ENCODE measurements at places on chromosomes 12 and 14. TPM values are rescaled to one million over a fixed set of nuclear protein-coding genes. Genes with fewer than 3 reads are reported as not detected.
A peak's percentile ranks its signal among the peaks of the same experiment; 100 is the strongest.

- DNase-seq = no peak
These were observed 277.0 kb downstream of the PAWR start for GRCh38 chr12:79413796-79414195.

DNA sequence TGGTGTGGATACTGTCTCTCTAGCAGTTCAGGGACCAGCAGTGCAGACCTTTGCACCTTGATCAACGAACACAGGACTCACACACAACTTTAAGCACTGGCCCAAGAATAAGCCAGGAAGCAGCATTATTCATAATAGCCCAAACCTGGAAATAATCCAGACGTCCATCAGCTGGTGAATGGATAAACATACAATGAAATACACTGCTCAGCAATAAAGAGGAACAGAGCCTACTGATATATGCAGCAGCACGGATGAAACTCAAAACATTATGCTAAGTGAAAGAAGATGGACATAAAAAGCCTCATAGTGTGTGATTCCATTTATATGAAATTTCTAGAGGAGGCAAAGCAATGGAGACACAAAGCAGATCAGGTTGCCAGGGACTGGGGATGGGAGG lies 303.9 kb upstream of the FKBP4 start:
- DNase-seq = no peak

- DNase-seq = no peak
These were observed 214.3 kb upstream of the PDE3A start for GRCh38 chr12:20154052-20154451.

- DNase-seq = no peak
These were observed 151.2 kb downstream of the C12orf75 start for GRCh38 chr12:105481392-105482300.

The SPRYD3 gene
- 35.3 TPM for total RNA-seq

- no peak for DNase-seq
These were observed 179.9 kb downstream of the BTG1 start for GRCh38 chr12:91965781-91966180.

GRCh38 chr14:30874999-30875787 lies 834 bp downstream of the COCH start:
- DNase-seq = no peak

DNA sequence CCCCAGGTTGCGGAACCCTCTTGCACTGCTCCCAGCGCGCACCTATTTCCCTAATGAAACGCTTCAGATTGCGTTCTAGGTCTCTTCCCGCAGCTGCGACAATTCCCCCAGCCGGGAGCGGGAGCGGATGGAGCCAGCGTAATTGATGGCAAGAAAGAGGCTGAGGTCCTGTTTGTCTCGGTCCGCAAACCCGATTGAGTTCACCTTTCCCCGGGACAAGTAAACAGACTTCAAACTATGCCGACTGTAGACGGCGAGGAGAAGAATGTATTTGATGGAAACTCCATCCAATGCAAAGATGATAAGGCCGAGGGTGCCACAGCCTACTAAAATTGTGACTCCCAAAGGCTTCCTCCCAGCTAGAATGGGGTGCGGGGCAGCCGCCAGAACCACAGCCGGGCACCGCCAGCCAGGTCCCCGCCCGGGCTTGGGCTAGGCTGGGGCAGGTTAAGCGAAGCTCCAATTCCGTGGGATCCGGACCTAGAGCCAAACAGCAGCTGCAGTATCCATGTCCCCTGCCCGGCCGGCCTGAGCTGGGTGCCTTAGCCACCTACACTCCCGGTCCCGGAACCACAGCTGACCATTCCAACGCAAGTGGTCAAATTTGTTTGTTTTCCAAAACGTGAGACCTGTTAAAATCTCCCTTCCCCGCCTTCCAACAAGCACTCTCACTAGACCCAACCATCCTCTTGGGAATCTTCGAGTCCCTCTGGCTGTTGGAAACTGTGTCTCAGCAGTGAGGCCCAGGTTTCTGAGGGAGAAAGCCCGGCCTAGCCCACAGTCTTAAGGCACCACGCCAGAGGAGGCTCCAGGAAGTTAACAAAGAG lies 5.5 kb downstream of the NKX2-1 start:
- DNase-seq = no peak

DNA sequence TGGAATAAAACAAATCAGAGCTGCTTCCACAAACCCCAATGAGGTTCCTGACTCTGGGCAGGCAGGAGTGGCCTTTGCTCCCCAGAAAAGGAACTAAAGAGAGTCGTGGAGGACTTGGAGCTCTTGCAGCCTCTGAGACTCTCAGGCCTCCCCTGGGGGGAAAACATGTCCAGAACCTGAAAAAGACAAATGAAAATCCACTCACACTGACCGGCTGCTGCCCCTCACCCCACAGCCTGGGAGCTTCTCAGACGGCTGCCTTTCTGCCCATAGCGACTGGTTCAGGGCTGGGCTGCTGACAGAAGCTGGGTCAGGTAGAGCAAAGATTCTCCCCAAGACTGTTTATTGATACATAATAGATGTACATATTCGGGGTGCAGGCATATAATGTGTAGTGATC lies 356.0 kb downstream of the ADGRD1 start:
- DNase-seq = no peak

The MYF6 gene
- total RNA-seq = not detected

The FLRT2 gene
- 114 TPM for total RNA-seq

DNA sequence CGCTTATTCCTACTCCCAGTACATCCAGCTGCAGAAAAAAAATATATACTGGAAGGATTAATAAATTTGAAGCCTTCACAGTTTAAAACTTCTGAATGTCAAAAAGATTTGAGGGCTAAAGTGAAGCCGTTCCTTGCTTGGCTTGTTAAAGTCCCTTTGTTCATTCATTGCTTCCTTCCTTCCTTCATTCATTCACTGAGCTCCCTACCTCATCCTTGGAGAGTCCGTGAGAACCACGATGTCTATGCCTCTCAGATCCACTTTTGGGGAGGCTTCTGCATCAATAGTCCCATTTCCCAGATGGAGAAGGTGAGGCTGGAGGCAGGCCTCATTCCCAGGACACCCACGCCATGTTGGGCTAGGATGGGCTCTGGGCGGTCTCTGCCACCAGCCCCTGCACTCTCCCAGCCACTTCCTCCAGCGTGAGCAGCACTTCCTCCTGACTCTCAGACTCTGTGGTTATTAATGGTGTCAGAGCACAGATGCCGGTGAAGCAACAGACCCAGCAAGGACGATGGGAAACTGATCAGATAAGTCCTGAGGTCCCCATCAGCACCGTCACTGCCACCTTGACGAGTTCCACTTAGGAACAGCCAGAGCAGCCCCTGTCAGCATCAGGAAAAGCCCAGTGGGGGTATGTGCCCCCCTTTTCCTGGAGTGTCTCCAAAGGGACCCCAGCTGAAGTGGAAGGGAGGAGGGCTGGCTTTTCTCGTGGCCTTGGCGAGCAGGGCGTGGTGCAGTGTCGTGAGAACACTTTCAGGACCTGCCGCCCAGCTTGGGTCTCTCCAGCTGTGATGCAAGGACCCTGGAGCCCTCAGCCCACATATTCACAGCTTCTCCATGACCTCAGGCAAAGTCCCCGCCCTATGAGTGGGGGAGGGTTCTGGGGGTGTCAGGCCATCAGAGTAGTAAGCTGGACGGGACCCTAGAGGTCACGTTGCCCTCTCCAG lies 21.2 kb downstream of the ASB2 start:
- peak; percentile 54 for DNase-seq

- no peak for DNase-seq
These were observed 131.4 kb downstream of the DACT1 start for GRCh38 chr14:58769011-58769643.

DNA sequence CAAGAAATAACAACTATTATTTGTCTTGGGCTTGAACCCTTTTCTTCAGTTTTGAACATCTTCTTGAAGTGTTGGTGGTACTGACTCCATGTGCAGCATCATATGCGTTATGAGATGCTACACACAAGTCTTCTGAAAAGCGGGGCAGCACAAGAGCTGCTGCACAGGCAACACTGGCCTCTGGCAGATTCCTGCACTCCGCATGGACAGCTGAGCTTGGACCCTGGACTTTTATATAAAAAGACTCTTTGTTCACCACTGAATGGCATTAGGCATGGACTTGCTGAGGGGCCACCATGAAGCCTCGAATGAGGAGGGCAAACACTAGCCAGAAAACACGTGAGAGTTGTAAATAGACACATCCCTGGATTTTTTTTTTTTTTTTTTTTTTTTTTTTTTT lies 210.8 kb upstream of the NPAS3 start:
- DNase-seq = no peak

The GLIPR1L1 gene
- total RNA-seq = not detected

GRCh38 chr14:60303745-60304144 lies 54.7 kb downstream of the PPM1A start:
- DNase-seq = peak; percentile 16

The GDF3 gene
- total RNA-seq = not detected

DNA sequence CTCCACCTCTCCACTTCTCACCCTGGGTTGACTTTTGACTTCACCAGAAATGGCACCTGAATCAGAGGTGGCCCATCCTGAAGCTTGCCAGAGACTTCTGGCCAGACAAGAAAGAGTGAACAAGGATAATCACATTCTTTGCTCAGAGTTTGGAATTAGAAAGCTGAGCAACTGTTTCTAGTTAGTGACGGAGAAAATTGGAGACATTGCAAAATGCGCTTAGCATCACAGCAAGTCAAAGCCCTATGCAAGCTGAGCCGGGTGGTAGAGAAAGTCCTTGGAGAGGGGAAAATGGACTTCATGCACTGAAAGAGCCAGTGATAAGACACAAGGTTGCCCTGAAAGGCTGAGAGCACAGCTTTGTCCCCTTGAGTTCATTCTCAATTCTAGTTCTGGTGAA lies 161.8 kb downstream of the PAH start:
- no peak for DNase-seq

- no peak for DNase-seq
These were observed 229.1 kb downstream of the KCNC2 start for GRCh38 chr12:74980510-74980909.

The CRIP1 gene
- 5.4 TPM for total RNA-seq

The TMEM63C gene
- total RNA-seq = 3.6 TPM

GRCh38 chr14:93914278-93914677 lies 12.9 kb upstream of the FAM181A start:
- DNase-seq = no peak

GRCh38 chr12:24507827-24508226 lies 441.1 kb downstream of the BCAT1 start:
- no peak for DNase-seq

DNA sequence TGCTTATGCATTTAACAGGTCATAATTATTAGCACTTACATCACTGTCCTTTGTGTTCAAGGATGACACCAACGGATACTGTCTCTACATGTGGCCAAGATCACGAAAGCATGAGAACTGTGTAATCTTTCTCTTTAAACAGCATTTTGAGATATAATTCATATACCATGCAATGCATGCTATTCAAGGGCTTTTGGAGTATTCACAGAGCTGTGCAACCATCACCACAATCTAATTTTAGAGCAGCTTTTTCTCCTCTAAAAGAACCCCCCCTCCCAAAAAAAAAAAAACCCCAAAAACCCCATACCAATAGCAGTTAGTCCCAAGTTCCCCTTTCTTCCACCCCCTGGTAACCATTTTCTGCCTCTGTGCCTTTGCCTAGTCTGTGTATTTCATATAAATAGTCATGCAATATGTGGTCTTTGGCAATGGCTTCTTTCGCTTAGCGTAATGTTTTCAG lies 60.6 kb downstream of the SPRING1 start:
- DNase-seq = no peak

The SPIC gene
- not detected for total RNA-seq

The C12orf76 gene
- 15.3 TPM for total RNA-seq

DNA sequence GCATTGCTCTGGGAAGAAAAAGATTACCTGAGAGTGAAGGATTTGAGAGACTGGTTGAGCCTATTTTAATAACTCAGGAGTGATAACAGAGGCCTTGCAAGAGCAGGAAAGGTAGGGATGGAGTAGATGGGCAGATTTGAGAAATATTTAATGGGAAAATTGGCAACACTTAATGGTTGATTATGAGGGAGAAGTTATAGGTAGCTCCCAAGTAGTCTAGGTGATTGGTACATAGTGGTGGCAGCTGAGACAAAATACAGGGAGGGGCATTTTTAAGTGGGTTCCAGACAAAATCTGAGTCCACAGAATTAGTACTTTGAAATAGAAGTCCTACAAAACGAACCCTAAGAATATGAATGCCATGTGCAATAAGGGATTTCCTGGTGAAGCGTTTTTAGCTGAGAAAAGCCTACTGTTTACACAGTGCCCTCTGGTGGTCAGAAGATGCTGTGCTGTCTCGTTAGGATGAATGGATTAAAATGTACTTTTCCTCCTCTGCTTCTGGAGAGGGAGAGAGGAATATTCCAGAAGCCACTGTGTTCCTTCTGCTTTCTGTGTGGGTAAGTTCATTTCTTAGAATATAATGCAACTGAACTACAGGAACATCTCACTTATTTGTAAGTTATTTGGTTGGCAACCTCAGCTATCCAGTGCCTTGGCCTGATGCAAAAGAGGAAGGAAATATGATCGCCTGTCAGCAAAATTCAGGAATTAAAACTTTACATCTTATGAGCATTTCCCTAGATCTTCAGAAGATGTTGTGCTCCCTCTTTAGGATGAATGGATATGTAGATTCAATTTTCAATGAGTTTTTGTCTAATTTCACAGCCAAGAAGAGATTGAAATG lies 6.5 kb downstream of the ZBTB1 start:
- DNase-seq = peak; percentile 74

The MMP17 gene
- 2.6 TPM for total RNA-seq

- no peak for DNase-seq
These were observed 187.2 kb downstream of the RPL10L start for GRCh38 chr14:46464341-46464740.

- no peak for DNase-seq
These were observed 90.1 kb downstream of the LRRK2 start for GRCh38 chr12:40314927-40315326.

DNA sequence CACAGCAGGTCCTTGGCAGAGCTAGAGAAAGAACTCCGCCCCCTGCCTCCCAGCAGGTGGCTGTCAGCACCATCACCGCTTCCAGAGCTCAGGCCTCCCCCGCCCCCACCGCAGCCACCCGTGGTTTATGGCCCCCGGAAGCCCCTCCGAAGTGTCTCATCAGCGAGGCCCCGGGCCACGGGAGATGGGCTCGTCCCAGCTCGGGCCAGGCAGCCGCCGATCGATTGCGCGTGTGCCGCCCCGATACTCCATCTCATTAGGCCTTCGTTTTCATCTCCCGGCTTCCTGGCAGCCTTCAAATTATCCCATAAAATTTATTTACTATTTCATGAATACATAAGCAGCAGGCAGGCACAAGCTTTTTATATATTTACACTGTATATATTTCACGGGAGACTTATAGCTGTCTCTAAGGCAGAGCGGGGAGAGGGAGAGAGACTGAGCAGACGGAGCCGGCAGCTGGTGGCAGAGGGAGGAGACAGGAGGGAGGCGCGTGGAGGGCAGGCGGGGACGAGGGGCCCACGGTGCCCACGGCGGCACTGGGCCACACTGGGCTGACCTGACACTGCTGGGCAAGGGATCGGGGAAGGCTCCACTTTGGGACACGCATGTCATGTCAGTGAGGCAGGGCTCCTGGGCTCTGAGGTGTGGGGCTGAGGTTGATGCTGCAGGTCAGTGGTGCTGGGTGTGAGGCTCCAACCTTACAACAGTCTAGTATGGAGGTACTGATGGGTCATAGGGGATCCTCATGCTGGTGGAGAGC lies 241.2 kb downstream of the RBM19 start:
- no peak for DNase-seq

The FAM90A1 gene
- not detected for total RNA-seq

GRCh38 chr12:32824596-32824995 lies 68.9 kb upstream of the YARS2 start:
- DNase-seq = no peak

The HOXC13 gene
- not detected for total RNA-seq

GRCh38 chr12:10563966-10564365 lies 49.4 kb downstream of the MAGOHB start:
- no peak for DNase-seq
